ENCODE measurements at places on chromosomes 12 and 14. TPM values are rescaled to one million over a fixed set of nuclear protein-coding genes. Genes with fewer than 3 reads are reported as not detected.

Gene EPYC
- total RNA-seq = not detected

Gene ITGB7
- total RNA-seq = 4.5 TPM

Gene ANP32D
- 1.2 TPM for total RNA-seq

Gene CRIP1
- 11.2 TPM for total RNA-seq

Gene HOXC12
- not detected for total RNA-seq

Gene RACGAP1
- total RNA-seq = 13.0 TPM

Gene IL22
- not detected for total RNA-seq

Gene NEMP1
- total RNA-seq = 13.4 TPM

Gene DAZAP2
- 333 TPM for total RNA-seq

- ATAC-seq = no peak
Observed at GRCh38 chr14:76219873-76220272, 68.2 kb downstream of the GPATCH2L start.

- ATAC-seq = no peak
Observed at GRCh38 chr14:28875934-28876571, 109.5 kb downstream of the FOXG1 start.

DNA sequence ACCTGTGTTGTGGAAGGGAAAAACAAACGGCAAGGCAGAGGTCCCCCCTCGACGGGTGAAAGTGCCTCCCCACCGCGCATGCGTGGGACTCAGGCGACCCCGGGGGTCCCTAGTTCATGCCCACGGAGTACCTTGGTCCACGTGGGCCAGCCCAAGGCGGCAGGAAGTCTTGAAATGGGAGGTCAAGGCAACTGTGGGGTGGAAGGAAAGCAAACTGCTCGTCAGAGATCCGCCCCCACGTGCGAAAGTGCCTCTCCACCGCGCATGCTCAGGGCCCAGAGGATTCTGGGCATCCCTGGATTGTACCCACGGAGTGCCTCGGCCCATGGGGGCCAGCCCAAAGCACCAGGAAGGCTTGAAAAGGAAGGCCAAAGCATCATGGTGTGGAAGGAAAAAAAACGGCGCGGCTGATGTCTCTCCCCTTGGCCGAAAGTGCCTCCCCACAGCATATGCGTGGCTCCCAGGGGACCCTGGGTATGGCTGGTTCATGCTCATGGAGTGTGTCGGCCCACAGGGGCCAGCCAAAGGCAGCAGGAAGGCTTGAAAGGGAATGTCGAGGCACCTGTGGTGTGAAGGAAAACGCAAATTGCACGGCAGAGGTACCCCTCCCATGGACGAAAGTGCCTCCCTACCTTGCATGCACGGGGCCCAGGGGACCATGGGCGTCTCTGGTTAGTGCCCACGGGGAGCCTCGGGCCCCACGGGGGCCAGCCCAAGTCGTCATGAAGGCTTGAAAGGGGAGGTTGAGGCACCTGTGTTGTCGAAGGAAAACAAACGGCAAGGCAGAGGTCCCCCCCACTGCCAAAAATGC lies 369.7 kb downstream of the ALG10 start:
- ATAC-seq = no peak

- ATAC-seq = no peak
Observed at GRCh38 chr12:112847708-112848337, 56.3 kb downstream of the RPH3A start.

- ATAC-seq = no peak
Observed at GRCh38 chr12:111638556-111638955, 39.4 kb upstream of the ATXN2 start.

DNA sequence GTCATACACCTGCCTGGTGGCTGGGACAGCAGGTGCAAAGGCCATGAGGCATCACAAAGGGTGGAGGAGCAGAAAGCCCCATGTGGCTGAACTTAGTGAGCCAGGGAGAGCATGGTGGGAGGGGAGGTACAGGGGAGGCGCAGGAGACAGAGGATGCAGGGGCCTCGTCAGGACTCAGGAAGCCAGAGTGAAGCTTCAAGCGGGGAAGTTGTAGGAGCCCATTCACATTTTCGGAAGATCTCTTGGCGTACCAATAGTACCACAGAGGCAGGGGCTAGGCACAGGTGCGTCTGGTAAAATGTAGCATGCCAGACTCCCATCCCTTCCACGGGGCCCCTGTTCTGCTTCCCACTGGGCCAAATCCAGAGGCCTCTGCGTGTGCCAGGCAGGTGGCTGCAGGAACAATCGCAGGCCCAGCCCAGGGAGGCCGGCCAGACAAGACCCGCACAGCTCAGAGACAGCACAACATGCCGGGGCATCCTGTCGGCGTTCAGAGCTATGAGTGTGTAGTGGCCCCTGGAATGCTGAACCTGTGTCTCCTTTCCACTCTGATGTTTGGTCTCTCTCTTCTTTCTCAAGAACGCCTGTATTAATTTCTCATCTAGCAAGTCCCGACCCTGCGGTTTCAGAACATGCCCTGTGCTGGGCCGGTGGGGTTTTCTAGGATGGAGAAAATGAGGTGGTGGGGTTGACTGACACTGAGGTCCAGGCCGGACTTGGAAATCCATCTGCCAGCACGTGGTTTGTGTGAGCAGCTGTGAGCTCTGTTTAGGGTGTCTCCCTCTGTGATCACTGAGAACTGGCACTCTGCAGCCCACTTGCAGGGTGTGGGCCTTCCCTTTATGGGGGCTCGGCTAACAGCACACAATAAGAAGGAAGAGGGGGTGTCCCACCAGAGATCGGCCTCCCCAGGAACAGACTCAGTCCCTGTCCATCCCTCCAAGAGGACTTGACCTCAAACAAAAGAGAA lies 5.5 kb upstream of the TMEM132D start:
- no peak for ATAC-seq

- peak; percentile 31 for ATAC-seq
Observed at GRCh38 chr12:2794191-2794735, 507 bp upstream of the FKBP4 start.

GRCh38 chr12:12541782-12542181 lies 20.9 kb downstream of the DUSP16 start:
- ATAC-seq = no peak

DNA sequence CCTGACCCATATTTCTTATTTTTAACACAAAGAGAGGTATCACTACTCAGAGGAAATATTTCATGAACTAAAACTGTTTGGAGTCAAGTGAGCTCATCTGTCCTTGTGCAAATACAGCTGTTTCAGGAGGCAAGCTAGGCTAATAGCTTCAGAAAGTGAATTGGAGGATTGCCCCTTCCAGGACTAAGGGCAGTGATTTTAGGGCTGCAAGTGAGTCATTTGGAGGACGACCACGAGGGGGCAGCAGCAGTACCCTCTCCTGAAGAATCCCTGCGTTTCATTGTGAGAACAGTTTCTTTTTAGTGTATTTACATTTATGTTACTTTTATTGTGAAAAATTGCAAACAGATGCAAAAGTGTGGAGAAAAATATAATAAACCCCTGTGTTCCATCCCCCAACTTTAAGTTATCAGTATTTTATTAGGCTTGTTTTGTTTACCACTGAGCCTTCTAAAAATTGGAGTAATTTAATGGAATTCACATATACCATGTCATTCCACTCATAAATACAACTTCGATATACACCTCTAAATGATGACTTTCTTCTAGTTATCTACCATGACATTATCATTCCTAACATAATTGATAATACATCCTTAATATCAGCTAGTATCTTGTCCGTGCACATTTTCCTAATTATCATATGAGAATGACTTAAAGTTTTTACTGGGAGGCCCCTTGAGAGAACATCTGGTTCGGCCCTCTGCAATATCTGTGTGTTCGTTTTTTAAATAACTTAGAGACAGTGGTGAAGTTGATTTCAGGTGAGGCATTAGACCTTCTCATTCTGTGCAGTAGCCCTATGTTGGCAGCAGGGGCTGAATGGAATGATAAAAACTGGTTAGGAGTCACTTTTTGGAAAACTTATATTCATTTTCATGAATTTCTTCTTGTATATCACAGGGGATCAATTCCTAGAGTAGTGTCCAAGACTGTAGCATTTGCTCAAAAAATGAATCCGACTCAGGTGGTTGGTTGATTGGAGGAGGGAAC lies 13.7 kb downstream of the FOXJ2 start:
- peak; percentile 74 for ATAC-seq

GRCh38 chr12:26077915-26078702 lies 46.7 kb downstream of the BHLHE41 start:
- ATAC-seq = no peak

DNA sequence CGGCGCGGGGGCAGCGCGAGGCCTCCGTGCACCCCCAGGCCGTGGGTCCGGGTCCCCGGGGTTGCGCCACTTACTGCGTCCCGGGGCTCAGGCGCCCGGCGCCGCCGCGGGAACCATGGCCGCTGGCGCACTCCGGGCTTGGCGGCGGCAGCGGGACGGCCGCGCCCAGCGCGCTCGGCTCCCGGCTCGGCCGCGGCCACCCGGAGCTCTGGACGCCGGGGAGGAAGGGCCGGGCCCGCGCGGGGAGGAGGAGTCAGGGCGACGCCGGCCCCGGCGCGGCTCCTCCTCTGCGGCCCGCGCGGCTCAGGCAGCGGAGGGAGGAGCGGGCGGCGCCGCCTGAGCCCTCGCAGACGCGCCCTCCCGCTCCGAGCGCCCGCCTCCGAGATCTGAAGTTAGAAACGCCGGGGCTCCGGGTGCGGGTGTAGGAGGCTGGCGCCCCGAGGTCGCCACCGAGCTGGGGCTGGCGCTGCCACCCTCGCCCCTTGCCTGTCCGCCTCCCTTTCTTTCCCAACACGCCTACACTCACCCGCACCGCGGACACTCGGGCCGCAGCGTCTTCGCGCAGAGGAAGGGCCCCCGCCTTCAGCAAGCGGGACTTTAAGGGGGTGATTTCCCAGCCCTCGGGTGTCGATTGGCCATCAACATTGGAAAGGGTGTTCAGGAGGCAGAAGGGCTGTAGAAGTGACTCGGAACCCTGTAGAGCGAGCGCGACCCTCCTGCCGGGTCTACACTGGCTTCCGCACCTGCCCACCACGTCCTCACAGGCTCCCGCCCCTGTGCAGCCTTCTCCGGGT lies at the start of gene NIN:
NIN (minus strand) TSS at position 231 of the 794 bp plus-strand sequence. CDS start 9,106 bp downstream, outside the sequence.
- ATAC-seq = peak; percentile 98

GRCh38 chr14:67453575-67454300 lies 34.8 kb downstream of the TMEM229B start:
- no peak for ATAC-seq

- ATAC-seq = peak; percentile 99
Observed at GRCh38 chr12:26523708-26524150, 309.3 kb downstream of the ITPR2 start.

- ATAC-seq = no peak
Observed at GRCh38 chr12:18217966-18218365, 43.4 kb upstream of the PIK3C2G start.

GRCh38 chr14:59507063-59507751 lies 22.9 kb downstream of the JKAMP start:
- ATAC-seq = no peak

- ATAC-seq = no peak
Observed at GRCh38 chr12:115946867-115947695, 330.4 kb downstream of the MED13L start.

DNA sequence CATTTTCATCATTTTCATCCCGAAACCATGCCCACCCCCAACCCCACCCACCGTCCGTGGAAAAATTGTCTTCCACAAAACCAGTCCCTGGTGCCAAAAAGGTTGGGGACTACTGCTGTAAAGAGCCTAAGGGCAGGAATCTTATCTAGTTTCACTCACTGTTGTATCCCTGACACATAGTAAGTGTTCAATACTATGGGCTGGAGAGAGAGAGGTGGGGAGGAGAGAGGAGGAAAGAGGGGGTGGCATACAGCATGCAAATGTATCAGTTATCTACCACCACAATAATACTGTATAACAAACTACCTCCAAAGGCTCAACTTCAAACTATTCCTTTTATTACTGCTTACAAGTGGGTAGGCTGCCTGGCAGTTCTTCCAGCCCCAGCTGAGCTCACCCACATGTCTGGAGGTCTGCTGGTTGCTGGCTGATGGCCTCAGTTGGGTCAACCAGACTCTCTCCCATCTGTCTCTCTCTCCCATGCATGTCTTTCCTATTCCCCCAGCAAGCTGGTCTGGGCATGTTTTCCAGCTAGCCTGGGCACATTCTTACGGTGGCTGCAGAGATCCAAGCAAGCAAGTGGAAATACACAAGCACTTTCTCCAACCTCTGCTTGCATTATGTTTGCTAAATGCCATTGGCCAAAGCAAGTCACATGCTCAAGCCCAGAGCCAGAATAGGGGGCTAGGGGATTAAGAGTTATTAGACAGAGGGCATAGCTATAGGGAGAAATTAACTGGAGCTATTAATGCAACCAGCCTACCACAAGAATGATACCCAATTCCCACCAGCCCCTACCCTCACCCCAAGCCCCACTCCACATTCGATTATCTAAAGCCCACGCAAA lies 31.6 kb upstream of the FICD start:
- no peak for ATAC-seq

DNA sequence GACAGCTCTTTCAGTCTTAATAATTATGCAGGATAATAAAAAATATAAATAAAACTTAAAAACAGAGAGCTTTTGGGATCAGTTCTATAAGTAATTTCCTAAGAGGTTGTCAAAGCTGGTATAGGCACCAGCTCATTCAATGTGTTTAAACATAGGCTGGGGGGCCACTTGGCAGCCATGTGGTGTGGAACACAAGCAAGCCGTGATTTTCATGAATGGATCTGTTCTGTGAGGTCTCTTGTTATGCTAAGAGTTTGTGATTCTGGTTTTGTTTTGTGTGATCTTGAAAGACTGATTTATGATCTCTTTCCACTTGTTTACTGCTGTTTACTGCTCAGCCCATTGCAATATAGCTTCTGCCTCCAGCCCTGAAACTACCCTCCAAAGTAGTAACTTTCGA lies 240.9 kb downstream of the FBXL14 start:
- no peak for ATAC-seq

- ATAC-seq = no peak
Observed at GRCh38 chr14:43361751-43362150, 1145.3 kb downstream of the FSCB start.

DNA sequence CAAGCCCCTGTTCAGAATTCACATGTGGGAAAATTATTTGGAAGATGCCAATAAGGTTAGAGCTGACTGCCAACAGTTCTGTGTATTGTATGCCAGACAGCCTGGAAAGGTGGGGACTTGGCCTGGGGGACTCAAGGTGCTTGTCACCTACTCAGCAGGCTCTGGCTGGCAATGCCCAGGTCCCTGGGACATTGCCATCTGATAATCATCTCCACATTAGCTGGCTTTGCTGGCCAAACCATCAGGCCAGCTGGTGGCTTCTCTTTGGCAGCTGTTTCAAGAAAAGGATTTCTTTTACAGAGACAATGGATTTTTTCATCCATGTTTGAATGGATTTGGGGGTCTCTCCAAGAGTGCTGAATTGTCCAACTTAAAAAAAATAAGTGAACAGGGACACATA lies 165.2 kb downstream of the BRMS1L start:
- ATAC-seq = no peak

DNA sequence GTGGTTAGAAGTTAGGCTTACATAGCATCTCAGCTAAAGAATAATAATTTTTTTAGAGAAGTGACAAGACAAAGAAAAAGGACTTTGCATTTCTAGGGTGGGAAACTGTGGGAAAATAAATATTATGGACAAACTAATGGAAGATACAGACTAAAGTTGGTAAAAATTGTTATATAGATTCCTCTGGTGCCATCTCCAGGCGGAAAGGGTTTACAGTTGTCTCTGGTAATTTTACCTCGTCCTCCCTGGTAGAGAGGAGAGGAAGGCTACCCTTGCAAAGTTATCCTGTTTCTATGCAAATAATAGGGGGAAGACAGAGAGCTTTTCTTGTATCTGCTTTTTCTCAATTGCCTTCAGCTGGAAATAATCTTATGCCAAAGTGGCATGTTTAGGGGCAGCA lies 5.2 kb downstream of the OR11G2 start:
- no peak for ATAC-seq
